ENCODE measurements at places on chromosomes 2 and 18.

DNA sequence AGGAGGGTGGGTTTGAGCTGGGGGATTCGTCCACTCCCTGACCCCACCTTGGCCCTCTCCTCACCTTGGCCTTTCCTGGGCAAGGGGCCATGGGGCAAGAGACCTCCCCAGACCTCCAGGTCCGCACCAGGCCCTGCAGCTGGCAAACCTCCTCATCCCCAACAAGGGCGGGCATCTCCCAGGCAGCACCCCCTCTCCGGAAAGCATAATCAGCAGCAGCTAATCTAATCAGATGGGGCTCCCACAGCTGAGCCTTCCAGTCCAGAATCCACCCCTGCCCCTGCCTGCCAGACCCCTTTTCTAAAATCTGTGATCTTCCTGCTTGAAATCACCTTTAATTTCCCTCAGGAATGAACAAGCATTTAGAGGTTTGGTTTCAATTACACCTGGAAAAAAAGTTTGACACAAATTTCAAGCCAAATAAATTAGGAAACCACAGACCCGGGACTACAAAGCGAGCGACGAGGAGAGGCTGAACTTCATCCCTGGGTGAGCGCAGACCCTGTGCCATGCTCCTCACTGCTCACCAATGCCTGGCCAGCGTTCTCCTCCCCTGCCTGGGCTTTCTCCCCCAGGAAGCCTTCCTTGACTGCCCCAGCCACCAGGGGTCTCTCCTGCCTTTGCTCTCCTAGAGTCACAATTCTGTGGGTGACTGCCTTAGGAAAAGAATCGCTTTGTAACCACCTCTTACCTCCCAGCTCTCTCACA is 143.0 kb upstream of the MYCN start:
- no peak for DNase-seq

GRCh38 chr2:96928277-96928781 is 58.1 kb downstream of the FAM178B start:
- DNase-seq: no peak

- DNase-seq: no peak
These were observed 159.8 kb downstream of the RHBDD1 start for GRCh38 chr2:226995625-226996041.

GRCh38 chr2:60533101-60534051 is 20.1 kb downstream of the BCL11A start:
- DNase-seq: no peak

GRCh38 chr2:238667008-238667407 is 180.9 kb upstream of the TWIST2 start:
- no peak for DNase-seq

Data from retina (tissue), 1 donor.